ENCODE measurements at places on chromosomes 5 and 9.

- no peak for DNase-seq
These were observed 99.7 kb downstream of the THBS4 start for GRCh38 chr5:80134876-80135275.

DNA sequence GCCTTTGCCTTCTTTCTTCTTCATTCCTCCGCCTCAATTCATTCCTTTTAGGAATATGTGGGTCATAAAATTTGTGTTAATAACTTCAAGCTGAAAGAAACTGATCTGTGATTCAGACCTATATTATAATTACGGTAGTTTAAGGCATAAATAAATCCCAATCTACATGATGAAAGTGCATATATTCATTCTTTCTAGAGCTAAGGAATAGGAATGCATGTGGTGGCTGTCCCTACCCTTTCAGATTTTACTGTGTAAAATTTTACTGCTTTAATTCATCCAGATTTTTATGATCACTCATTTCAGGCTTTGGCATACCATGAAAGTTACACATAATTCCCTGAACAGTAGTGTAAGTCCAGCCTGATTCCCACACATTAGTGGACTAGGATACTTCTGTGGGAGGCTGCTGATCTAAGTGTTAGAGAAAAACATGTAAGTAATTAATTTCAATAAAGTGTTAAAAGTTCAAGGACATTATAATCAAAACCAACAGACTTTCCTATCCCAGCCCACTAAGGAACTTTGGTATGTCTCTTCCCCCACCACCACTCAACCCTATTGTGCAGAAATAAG, 83.1 kb downstream of the HINT1 start:
- no peak for DNase-seq

GRCh38 chr5:4007001-4007400, 411.4 kb downstream of the IRX1 start:
- no peak for DNase-seq

DNA sequence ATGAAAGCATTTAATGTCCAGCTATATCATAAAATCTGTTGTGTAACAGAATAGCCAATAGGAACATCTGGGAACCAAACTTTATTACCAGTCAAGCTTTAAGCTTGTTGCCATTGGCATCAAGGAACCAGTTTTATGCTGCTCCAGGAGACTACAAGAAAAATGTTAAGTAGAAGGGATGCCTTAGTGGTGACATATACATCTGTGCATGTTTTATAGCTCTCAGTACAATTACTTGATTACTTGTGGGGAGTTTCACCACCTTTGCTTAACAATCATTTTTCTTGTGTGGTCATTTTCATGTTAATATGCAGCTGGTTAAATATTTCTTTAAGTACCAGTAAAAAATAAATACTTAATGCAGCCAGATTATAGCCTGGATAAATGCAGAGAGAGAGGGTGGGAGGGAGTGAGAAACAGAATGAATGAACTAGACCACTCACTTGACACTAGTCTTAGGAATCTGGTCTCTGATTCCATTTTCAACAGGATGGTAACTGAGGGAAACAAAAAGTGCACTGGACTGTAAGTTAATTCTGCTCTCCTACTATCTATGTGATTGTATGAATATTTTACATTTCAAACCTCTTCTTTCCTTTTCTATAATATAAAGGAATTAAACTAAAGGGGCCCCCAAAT, 35.7 kb upstream of the LURAP1L start:
- no peak for DNase-seq

GRCh38 chr9:89765211-89765946, 160.6 kb downstream of the GADD45G start:
- DNase-seq = no peak

DNA sequence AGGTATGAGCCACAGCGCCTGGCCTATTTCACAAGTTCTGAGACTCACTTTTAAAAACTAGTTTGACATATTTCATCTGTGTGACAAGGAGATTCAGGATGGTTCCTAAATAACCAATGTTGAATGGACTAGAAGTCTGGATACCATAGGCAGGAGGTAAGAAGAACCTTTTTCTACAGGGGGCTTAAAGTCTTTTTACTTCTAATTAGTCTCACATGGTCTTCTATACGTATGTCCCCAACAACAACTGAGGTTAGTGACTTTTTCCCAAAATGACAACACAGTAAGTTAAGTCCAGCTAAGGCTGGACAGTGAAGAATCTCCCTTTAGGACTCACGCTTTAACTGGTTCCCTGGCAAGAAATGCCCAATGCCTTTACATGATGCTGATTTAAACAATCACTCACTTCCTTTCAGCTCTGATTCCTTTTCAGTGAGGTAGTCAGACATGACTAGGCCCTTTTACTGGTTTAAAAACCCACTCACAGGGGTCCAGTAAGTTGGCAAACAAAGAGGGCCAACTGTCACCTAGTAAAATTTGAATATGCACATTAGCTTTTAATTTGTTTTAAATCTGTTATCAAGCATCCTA, 12.1 kb upstream of the HAUS6 start:
- no peak for DNase-seq

DNA sequence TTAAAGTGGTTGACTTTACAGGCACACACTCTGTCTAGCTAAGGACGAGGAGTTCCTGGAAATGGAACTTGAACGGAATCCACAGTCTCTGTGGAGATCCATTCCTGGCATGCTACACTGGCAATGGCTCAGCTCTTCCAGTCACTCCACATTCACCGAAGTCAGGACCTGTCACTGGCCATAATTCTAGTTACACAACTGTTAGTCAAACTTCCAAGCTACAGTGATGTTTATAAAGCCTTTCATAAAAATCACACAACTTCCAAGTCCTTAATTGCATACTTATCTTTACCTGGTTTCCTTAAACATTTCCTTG, 15.7 kb downstream of the CDC14B start:
- DNase-seq = no peak

DNA sequence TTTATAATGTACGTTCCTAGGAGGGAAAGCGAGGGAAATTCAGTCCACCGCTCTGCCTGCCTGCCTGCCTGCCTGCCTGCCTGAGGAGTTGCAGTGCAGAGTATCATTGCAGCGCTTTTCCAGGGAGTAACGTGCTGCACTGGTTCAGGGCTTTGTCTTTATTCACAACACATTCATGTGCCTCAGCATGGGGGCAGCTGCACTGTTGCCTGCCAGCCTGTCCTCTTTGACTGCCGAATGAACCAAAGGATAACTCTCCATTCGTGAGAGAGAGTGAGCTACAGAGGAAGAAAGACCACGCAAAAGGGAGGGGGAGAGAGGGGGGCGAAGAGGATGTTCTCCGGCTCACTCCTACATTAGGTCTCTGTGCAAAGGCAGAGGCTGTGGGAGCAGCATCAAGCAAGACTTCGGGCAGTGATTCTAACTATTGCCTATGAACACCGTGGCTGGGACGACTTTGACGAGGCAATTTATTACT, 791.2 kb downstream of the MAT2B start:
- no peak for DNase-seq

DNA sequence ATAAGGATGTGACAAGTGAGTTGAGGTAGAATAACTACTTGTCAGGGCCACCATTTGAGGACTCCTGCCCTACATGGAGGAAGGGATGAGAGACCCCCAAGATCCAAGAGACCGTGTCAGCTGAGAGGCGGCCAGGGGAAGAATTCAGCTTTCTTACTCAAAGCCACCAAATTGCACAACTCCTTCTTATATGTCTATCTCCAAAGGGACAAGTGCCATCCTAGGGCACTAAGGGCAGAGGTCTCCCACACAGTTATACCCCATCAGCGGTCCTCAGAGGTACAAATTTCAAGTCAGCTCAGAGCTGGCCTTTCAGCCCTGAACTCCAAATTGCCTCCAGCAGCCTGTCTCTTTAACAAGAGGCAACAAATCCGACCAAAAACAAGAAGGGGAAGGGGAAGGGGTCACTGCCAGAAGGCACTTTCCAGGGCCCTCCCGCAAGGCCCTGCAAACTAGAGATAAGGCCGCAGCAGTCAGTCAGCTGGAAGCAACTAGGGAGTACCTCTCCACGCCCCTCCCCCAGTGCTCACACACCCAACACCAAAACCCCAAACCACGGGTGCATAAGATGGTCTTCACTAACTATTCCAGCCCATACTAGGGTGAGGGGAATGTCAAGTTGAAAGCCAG, 6.1 kb upstream of the STOML2 start:
- peak; percentile 45 for DNase-seq

DNA sequence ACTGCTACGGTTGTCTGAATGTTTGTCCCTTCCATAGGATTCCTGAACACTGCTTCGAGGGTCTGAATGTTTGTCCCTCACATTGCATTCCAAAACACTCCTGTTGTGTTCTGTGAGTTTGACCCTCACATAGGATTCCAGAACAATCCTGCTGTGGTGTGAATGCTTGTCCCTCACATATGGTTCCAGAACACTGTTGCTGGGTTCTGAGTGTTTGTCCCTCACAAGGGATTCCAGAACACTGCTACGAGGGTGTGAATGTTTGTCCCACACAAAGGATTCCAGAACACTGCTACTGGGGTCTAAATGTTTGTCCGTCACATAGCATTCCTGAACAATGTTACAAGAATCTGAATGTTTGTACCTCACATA, 201.2 kb downstream of the FOXD4L6 start:
- DNase-seq = no peak

- DNase-seq = no peak
These were observed 281.5 kb downstream of the GADD45G start for GRCh38 chr9:89886281-89886700.

DNA sequence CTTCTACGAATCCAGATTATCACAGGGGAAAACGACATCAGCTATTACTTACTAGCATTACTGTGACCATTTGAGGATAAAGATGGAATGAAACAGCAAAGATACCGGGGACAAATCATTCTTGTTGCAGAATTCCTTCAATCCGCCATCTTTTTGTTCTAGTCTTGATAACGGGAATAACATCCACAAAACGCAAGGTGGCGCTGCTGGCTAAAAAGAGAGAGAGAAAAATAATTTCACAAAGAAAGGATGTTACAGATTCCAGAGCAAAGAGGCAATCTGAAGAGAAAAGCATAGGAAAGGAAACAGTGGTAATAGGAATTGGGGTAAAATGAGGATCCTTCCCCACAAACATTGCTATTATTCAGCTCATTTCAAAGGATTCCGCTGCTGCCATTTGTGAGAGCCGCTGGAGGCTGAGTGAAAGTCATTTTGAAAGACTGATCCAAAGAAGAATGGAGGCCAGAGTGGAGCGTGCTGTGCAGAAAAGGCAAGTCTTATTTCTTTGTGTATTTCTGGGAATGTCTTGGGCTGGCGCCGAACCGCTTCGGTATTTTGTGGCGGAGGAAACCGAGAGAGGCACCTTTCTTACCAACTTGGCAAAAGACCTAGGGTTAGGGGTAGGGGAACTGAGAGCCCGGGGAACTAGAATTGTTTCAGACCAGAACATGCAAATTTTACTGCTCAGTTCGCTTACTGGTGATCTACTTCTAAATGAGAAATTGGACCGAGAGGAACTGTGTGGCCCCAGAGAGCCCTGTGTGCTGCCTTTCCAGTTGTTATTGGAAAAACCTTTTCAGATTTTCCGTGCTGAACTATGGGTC, at the start of gene PCDHB7:
Gene PCDHB7 (plus strand): TSS at position 264 of the 824 bp plus-strand sequence. CDS start 192 bp downstream, at position 456.
- no peak for DNase-seq

- DNase-seq = no peak
These were observed 79.2 kb downstream of the MEGF10 start for GRCh38 chr5:127369796-127370195.

DNA sequence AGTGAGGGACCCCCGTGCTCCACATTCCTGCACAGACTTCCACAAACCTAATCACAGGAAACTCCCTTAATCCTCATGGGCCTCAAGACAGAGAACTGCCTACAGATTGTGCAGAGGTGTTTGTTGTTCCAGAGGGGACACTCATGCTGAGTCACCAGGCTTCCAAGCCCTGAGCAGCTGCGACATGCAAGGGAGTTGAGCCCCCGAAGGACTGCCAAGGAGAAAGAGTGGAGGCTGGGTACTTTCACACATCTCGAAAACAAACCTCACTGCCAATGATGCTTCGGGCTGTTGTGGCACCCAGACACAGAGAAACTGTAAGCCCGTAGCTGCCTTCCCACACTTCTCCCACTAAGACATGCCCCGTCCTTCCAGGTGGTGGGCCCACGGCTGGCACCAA, 480.8 kb downstream of the CDH12 start:
- DNase-seq = no peak

GRCh38 chr5:1737790-1738405, 61.7 kb downstream of the MRPL36 start:
- peak; percentile 73 for DNase-seq

- DNase-seq = no peak
These were observed 70.0 kb upstream of the IL17B start for GRCh38 chr5:149448831-149449714.

DNA sequence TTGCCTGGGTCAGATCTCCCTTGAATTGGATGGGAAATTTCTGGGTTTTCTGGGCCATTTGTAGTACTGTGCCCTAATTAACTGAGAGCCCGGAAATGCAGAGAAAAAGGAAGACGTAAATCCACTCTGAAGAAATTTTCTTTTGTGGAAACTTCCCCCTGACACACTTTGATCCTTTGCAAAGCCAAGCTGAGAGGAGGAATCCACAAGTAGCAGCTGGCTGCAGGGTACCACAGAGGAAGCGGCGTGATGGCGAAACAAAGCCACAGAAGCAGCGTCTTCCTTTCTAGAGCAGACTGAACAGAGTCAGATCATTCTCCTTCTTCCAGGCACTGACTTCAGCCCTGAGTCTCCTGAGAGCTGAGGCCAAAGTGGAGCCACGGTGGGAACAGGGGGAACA, 47.1 kb upstream of the ZNF354A start:
- no peak for DNase-seq
